CMK (cell line): ENCODE measurements at places on chromosomes 6 and 20.

GRCh38 chr20:1003920-1004697, 2.0 kb upstream of the RSPO4 start:
- no peak for DNase-seq

DNA sequence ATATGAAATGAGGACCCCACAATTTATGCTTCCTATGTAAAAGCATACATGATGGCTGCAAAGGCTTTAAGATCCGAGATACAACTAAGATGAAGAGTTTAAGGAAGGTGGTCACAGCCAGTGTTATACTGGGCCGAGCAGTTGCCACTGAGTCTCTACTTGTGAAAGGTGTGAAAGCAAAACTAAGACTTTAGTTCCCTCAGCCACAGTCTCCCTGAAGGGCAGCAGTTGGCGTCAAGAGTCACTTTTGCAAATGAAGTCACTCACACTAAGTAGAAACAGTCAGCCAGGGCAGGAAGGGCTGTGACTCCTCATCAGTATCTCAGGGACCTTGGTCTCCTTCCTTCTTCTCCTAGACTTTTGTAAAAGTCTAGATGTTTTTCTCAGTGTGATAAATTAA, 191.6 kb upstream of the MCHR2 start:
- DNase-seq, result no peak

GRCh38 chr6:40634429-40634828, 47.3 kb upstream of the LRFN2 start:
- no peak for DNase-seq

DNA sequence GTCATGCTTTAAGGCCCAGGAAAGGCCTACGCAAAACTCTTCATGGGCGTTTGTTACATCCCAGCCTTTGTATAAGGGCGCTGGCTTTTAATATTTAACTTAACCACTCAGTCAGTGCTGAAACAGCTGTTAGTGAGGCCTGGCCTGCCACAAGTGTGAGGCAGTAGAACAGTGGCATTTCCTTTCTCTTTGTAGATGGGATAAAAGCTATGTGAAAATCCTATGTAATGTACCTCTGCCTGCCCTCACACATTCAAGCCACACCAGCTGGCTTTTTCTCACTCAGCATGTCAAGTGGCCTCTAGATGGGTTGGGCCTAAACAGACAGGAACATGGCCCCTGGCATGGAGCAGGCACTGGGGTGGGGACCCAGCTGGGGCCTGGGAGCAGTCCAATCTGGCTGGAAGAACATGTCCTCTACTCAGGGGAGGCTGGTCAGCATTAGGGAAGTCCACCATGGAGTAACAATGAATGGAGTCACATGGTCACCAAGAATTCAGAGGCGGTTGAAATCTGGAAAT, 20.7 kb downstream of the CGA start:
- no peak for DNase-seq

GRCh38 chr6:106730718-106731117, 101.3 kb downstream of the QRSL1 start:
- DNase-seq, result no peak

DNA sequence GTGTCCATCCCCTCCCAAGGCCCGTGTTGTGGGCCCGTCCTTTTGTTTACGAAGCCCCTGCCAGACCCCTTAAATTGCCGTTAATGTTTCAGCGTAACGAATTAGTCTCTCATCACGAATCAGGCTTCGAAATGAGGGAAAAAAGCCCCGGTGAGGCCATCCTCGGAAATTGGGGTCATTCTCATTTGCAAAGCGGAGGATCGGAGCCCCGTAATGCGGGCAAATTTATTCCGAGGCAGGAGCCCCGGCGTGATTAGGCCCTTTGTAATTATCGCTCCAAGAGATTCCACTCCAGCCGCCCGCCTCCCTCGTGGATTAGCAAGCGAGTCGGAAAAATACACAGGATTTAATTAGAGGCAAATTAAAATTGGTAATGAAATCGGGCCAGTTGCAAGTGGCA, 44.9 kb upstream of the MDFI start:
- DNase-seq, result no peak

GRCh38 chr6:119463081-119463626, 113.6 kb upstream of the MAN1A1 start:
- no peak for DNase-seq

DNA sequence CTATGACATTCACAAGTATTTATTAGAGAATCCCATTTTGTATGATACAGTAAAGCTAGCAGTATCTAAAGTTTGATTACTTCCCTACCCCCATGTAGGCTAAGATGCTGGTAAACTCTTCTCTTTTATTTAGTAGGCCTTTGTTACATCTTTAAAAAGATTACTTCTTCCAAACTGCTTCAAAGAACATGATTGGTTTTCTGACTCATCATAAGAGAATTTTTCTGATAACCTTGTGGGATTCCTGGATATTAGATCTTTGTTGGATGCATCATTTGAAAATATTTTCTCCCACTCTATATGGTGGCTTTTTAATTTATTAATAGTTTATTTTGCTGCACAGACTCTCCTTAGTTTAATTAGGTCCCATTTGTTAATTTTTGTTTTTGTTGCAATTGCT, 898.3 kb upstream of the ADGRB3 start:
- DNase-seq, result no peak

DNA sequence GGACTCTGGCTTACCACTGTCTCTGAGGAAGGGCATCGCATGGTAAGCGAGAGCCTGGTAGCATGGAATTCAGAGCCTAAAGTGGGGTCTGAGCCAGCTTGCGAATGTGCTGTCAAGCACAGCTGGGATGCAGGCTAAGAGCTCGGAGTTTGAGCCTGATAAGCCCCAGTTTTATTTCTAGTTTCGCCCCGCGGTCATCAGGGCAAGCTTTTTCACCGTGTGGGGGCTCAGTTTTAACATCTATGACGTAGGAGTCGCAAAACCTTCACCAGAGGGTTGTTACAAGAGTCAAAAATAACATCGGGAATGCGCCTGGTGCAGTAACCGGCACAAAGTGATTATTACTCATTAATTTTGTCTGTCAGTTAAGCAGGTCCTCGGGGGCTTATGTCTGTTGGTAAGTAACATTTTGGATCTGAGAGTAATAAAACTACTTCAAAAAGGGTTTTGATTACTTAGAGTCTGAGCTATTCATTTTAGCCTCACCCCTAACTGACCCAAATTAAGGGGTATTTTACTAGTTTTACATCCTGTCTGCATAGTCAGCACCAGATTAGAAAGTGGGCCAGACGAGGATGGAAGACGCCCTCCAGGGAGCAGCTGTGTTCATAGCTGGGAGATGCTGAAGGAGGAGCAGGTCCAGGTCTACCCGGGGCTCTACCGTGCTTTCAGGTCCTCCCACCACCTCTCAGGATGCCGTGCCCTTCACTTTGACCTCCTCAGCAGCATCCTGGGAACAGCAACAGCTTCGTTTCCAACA, 29.7 kb downstream of the SLC22A23 start:
- no peak for DNase-seq

DNA sequence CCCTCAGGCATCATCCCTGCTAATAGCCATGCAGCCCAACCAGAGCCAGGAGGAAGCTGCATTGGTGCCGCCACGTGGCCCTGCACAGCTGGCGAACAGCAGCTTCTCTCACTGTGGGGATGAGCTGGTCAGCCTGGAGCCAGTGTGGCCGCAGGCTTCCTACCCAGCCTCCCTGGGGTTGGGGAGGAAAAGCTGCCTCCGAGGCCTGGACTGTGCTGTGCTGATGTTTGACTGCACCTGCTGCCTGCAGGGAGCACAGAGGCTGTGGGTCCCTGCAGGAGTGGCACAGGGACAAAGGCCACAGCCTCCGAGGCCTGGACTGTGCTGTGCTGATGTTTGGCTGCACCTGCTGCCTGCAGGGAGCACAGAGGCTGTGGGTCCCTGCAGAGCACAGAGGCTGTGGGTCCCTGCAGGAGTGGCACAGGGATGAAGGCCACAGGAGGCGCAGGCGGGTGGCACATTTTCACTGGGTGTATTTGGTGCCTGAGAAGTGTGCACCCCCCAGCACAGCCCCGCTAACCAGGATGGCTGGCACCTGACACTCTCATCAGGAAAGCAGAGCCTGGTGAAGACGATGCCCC, 83.9 kb downstream of the DLL1 start:
- no peak for DNase-seq

DNA sequence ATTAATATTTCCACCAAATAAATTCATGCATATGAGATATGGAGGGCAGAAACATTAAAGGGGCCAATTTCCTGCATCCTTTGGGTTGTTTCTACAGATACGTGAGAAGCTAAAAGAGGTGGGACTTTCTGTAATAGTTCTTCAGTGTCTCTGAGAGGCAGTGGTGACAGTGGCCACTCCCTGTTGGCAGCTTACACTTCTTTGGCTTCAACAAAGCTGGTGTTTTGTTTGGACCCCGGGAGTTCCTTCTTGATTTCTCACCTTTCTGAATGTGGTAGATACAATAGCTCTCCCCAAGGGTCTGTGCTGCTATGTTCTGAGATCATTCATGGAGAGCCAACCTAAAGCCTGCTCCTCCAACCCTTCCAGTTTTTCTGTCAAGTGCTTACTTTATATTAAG, 7.8 kb downstream of the PLCB1 start:
- DNase-seq, result no peak

GRCh38 chr6:88262332-88262731, 96.2 kb upstream of the CNR1 start:
- no peak for DNase-seq

DNA sequence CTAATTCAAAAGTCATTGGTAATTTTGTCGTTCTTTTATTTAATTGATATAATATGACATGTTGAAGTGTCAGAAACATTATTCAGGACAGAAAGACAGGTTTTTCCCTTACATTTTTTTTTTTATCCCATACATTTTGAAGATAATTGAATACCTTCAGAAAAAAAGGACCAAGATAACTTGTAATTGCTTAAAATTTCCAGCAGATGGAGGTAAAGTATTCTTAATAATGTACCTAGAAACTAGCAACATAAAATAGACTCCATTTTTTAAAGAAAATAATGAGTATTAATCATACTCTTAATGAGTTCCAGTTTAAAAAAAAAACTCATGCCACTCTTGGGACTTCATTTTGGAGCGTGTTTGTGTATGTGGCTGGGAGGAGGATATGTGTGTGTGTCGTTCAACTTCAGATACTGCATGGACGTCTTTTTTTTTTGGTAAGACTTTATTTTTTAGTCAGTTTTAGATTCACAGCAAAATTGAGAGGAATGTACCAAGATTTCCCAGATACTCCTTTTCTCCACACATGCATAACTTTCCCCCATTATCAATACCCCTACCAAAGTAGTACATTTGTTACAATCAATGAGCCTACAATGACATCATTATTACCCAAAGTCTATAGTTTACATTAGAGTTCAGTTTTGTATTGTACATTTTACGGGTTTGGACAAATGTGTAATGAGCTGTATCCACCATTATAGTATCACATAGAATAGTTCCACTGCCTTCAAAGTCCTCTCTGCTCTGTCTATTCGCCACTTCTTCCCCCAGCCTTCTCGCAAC, 79.4 kb downstream of the ROS1 start:
- DNase-seq, result no peak

GRCh38 chr20:21702553-21703470, 2.7 kb upstream of the PAX1 start:
- no peak for DNase-seq

DNA sequence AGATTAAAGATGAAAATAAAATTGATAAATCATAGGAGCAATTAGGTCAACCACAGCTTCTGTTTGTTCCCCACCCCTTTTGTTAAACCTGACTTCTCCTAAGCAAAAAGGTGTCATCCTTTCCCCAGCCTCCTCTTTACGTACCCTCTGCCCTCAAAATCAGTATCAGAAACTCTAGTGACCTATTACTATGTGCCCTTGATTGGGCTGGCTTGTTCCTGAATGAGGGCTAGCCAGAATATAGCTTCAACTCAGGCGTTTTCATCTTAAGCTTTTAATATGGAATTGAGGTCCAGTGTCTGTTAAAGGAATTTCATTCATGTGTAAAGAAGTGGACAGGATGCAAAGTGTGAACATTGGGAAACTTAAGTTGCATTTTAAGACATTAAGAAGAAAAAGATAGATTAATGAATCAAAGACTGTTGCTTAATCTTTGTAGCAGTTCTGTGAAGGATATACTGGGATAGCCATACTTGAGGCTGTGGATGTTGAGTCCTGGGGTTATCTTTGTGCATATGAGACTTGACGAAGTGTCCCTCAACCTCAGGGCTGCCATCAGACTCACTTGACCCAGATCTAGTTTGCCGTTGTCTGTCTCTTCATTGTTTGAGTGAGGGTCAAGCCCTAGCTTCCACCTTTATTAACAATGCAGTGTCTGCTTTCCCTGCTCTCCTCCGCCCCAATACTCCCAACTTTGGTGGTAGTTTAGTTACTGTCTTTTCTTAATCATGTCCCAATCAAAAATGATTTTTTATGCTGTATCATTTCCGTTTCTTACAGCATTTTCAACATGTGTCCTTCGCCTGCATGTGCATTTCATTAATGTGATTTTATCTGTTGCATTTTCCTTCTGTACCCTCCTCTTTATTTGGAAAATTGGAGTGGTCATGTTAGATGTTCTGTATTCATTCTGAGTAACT, 1.9 kb downstream of the TBPL1 start:
- DNase-seq, result no peak

- DNase-seq, result no peak
Observed at GRCh38 chr6:35402136-35402855, 49.8 kb upstream of the FANCE start.

DNA sequence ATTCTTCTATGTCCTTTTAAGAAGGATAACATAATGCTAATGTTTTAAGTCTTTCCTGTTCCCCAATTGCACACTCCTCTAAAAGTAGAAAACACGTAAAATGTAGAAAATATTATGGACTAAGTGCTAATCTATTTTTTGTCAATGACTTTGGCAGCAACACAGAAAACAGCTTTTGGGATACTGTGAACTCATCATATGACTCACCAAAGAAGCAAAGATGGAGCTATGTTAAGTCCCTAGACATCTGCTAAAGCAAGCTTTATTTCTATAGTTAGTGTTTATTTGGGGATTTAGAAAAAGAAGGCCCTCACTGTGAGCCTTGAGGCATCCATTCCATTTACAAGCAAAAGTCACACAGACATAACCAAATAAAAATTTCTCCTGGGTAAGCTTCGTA, 23.0 kb downstream of the OPN5 start:
- no peak for DNase-seq

DNA sequence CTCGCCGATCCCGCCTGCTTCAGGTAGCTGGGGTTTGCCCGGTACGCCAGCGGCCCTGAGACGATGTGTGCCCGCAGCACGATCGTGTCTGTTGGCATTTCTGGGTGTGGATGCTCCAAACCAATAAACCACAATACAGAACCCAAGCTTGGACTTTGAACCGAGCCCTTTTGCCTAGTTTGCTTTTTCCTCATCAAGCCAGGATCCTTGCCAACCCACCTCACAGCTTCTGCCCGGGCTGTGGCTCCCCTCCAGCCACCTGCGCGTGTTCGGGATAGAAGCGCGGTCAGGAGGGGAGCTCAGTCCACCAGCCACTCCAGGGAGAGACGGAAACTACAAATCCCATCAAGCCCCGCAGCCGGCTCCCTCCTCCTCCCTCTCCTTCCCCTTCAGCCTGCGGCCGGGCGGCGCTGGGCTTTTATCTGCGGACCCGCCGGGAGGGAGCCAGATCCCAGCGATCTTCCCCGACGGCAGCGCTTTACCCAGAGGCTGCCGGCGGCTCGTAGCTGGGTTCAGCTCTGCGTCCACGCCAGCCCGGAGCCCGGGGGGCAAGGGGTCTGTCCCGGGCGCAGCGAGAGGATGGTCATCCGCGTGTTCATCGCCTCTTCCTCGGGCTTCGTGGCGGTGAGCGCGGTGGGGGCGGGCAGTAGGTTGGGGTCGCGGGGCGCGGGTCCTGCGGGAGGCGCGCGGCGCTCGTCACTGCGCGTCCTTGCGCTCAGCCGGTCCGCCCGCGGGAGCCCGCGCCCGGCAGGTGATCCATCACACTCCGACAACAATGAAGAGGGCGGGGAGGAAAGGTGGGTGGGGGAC, at the start of gene SH3BGRL2:
Gene SH3BGRL2 (plus strand): TSS at position 447 of the 810 bp plus-strand sequence. CDS start 133 bp downstream, at position 580.
- DNase-seq, result no peak
